ENCODE measurements at places on chromosomes 1 and 21.

DNA sequence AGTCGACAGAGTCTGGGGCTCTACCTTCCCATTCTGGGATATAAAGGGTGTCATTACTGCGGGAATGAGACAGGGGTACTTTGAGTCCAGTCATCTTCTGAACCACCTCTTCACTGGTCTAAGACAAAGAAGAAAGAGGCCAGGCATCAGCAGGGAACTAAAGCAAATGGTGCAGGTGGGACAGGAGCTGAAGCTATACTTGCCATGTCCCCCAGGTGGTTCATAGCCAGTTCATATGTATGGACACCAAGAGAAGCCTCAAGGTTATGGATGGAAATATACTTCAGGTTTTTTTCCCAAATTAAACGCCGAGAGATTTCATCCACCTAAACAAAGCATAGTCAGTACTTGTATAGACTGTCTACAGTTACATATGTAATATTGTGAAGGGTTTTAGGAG is 2.2 kb downstream of the CTSK start:
- no peak for DNase-seq

- DNase-seq, result no peak
Measured at GRCh38 chr1:78606274-78606673, 14.0 kb upstream of the IFI44L start.

- no peak for DNase-seq
Measured at GRCh38 chr21:17979763-17980162, 160.6 kb upstream of the C21orf91 start.

DNA sequence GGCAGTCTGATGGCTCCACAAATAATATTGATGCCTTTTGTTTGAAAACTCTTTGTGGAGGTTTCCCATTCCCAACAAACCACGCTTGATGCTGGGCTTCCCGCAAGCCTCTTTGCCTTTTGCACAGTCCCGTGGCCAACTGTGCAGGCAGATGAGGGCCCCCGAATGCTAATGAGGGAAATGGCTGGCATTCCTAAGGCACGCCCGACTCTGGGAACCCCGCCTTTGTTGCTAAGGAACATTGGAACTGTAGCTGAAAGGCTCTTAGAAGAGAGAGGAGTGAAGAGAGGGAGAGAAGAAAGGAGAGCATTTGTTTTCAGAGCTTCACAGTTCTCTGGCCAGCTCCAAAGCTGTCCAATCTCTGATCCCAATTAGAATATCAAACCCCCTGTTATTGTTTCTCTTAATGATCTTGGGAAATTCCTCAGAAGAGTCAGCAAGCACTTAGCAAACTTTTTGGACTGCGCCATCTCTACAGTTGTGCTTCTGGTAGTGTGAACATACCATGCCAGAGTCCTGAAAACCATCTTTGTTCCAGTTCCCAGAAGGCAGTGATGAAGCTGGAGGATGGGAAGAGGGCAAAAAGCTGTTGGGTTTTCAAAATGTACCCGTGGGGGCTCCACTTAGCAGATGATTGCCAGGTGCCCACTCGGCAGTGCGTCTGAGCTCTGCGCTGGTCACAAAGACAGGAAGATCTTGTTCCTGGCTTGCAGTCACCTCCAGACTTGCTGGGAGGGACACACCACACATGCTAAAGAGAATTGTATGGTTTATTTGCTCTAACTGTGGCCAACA is 60.1 kb upstream of the CYP2J2 start:
- no peak for DNase-seq

GRCh38 chr1:206495493-206496046 is 11.8 kb upstream of the RASSF5 start:
- DNase-seq, result no peak

- DNase-seq, result peak; percentile 14
Measured at GRCh38 chr1:40662864-40663263, 2.6 kb downstream of the RIMS3 start.

GRCh38 chr1:57711326-57711725 is 287.5 kb upstream of the DAB1 start:
- no peak for DNase-seq

- DNase-seq, result no peak
Measured at GRCh38 chr1:24743404-24744211, 1.6 kb upstream of the CLIC4 start.

GRCh38 chr1:226643611-226644540 is 95.2 kb downstream of the ITPKB start:
- peak; percentile 59 for DNase-seq

GRCh38 chr1:52182874-52183400 is 41.0 kb downstream of the ZFYVE9 start:
- DNase-seq, result no peak

DNA sequence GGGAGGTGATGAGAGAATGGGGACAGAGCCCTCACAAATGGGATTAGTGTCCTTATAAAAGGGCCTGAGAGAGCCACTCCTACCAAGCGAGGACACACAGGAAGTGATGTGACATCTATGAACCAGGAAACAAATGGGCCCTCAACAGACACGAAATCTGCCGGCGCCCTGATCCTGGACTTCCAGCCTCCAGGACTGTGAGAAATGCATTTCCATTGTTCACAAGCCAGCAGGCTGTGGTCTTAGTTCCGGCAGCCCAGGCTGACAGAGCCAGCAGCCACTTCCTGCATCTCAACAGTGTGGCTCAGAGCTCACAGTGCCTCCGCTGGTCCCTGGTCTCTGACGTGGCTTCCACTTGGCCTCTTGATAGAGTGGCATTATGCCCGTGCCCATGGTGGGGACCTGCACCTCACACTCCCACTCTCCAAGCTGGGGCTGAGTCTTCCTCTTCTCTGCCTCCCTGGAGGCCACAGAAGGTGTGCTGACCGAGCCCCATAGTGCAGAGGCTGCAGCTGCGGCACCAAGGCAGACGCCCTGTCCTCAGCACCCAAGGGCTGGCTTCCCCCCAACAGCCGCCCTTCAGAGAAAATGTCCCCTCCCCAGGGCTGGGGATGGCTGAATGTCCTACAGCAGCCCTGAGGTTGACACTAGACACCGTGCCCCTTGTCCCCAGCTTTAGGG is 44.9 kb downstream of the ACOT7 start:
- DNase-seq, result peak; percentile 75

GRCh38 chr21:18914570-18914969 is 511.0 kb upstream of the TMPRSS15 start:
- no peak for DNase-seq

DNA sequence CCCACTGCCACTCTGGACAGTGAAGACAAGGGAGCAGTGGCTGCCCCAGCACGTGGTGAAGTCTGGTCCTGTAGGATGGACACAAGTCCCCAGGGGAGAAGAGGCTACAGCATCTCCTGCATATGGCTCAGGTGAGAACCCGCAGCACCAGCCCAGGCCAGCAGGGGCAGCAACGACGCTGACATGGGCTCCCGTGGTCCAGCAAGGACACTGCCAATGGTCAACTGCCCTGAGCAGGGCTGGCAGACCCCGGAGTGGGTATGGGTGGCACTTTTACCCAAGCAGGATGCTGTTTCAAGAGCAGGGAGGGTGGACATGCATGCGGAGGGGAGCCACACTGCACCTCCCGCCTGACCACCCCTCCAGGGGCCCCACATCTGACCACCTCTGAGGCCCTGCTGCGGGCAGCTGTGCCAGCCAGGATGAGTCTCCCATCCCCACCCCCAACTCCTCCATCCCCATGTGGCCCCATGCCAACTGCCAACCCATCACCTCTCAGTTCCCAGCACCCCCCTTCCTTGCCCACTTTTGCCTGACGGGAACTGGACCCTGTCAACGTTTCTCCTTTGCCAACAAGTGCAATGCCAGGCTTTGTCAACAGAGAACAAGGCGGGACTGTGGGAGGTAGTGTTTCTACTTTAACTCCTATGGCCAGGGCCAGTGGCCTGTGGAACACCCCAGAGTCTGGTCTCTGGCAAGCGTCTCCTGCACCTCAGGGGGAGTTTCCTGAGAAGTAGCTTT is 8.6 kb downstream of the MORN1 start:
- DNase-seq, result peak; percentile 39

GRCh38 chr1:208587110-208587509 is 342.9 kb upstream of the PLXNA2 start:
- no peak for DNase-seq

DNA sequence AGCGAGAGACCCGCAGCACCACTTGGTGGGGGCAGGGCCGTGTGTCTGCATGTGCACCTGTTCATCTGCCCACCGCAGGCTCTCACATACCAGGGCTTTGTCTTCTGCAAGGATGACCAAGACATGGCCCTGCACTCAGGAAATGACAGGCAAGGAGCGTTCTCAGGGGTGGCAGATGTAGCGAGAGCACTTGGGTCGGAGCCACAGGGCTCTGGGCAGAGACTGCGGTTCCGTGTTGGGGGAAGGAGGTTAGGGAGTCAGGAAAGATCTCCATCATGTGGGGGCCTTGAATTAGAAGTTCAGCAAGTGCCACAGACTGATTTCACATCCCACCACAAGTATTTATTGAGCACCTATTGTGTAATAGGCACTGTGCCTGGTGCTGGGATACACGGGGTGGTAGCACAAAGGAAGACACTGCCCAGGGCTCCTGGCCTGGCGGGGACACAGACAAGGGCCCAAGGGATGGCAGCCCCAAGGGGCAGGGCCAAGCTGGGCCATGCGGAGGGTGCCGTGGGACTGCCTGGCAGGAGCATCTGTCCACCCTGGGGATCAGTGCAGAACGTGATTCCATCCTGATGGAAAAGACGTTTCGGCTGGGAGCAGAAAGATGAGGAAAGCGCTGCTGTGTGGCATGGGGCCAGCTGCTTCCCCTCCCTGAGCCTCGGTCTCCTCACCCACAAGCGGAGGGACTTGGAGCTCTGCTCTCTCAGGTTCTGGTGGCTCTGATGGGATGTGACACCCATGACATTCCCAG is 11.4 kb upstream of the SPSB1 start:
- DNase-seq, result no peak

- no peak for DNase-seq
Measured at GRCh38 chr1:205098242-205098641, 14.0 kb upstream of the TMEM81 start.

DNA sequence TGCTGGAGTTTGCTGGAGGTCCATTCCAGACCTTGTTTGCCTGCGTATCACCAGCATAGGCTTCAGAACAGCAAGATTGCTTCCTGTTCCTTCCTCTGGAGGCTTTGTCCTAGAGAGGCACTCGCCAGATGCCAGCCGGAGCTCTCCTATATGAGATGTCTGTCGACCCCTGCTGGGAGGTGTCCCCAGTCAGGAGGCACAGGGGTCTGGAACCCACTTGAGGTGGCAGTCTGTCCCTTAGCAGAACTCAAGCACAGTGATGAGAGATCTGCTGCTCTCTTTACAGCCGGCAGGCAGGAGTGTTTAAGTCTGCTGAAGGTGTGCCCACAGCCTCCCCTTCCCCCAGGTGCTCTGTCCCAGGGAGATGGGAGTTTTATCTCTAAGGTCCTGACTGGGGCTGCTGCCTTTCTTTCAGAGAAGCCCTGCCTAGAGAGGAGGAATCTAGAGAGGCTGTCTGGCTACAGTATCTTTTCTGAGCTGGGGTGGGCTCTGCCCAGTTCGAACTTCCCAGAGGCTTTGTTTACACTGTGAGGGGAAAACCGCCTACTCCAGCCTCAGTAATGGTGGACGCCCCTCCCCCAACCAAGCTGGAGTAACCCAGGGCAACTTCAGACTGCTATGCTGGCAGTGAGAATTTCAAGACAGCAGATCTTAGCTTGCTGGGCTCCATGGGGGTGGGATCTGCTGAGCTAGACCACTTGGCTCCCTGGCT is 205.0 kb downstream of the GPR52 start:
- DNase-seq, result no peak

- DNase-seq, result no peak
Measured at GRCh38 chr1:3117879-3118278, 48.9 kb downstream of the PRDM16 start.

- DNase-seq, result no peak
Measured at GRCh38 chr1:214943054-214943453, 139.5 kb upstream of the KCNK2 start.

Data from CD4-positive, alpha-beta T cell treated with Interleukin-6 for 4 hours (primary cell).